CD4-positive, alpha-beta T cell treated with Interleukin-6 at 100 ng/mL for 8 hours (primary cell): ENCODE measurements at places on chromosomes 13 and 19.

GRCh38 chr13:75384879-75385707 lies 96.9 kb downstream of the TBC1D4 start:
- DNase-seq = no peak

GRCh38 chr13:58399263-58399662 lies 767.7 kb downstream of the PCDH17 start:
- DNase-seq = no peak

DNA sequence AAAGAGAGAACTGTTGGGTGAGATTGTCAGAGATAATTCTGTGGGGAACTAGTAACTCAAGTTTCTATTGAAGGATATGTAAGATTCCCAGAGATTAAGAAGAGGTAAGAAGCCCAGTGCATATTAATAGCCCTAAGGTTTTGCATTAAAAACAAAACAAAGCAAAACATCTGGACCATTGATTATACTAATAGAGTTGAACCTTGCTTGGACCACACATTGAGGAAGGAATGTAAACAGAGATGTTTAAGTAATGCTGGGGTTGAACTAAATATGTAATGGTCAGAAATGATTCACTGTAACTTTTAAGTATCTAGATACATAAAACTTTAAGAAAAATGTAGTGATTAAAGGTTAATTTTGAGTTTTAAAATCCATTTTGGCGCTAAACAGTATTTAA lies 1770.0 kb downstream of the PCDH9 start:
- DNase-seq = no peak

DNA sequence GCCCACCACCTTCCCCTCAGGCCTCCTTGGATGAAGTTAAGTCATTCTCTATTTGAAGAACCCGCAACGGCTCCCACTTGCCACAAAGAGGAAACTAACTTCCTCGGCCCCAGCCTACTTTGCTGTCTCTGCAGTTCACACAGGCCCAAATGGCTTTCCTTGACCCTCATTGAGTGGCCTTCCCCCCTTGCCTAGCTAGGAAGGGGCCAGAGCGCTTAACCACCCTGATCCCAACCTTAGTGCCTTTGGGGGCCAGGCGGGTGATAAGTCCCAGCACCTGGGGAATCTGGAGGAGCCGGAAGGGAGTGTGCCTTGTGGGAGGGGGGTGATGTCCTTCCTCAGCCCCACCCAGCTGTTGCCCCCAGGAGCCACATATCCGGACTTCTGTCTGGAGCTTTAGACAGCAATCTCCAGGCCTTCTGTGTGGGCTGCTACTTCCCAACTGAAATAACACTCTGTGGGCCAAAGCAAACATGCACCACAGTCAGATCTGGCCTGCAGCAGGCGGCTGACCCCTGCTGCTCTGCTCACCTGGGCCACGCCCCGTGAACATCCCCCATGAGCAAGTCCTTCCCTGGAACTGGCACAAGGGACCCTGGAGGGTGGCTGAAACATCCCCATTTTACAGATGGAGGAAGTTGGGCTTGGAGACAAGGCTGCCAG lies 10.5 kb downstream of the NECTIN2 start:
- no peak for DNase-seq

DNA sequence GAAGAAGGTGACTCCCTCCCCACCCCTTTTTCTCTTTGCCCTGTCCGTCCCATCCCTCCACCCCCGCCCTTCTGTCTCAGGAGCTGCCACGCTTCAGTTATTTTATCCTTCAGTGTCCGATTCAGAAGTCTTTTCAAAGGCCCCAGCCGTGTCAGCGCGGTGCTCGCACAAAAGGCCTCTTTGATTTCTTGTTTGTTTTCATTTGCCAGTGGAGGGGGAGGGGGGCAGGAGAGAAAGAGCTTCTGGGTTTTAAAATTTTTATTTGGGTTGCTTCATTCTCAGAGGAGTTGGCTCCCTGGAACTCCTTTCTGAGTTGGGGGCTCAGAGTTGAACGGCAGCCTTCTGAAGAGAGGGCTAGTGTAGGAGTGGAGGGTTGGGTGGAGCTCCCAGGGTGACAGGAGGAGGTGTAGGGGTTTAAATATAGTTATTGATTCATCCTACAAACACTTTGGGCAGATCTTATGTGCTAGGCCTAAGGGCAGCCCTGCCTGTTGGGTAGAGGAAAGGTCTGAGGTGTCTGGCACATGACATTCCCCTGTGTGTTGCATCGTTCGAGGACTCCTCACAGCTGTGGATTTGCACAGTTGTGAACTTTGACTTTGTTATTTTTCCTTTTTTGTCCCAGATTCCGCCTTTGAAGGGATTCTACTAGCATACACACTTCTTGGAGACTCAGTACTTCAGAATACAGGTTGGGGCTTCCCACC lies 36.8 kb downstream of the NFIX start:
- DNase-seq = no peak
